ENCODE measurements at places on chromosomes 6 and 20. TPM values are rescaled to one million over a fixed set of nuclear protein-coding genes. Genes with fewer than 3 reads are reported as not detected.

- no peaks in the 10 kb centered on the region for H3K36me3 ChIP-seq
- no peaks in the 10 kb centered on the region for H3K27me3 ChIP-seq
- H3K4me3 ChIP-seq, result no peak overlapping the region
- no peak for DNase-seq
Observed at GRCh38 chr20:43723186-43723585, 3.6 kb downstream of the GTSF1L start.

- H3K27me3 ChIP-seq, result no peaks in the 10 kb centered on the region
- DNase-seq, result no peak
- H3K4me1 ChIP-seq, result no peaks in the 10 kb centered on the region
- no peak overlapping the region for H3K4me3 ChIP-seq
- H3K27ac ChIP-seq, result no peak overlapping the region
Observed at GRCh38 chr6:95094751-95095663, 482.3 kb upstream of the MANEA start.

DNA sequence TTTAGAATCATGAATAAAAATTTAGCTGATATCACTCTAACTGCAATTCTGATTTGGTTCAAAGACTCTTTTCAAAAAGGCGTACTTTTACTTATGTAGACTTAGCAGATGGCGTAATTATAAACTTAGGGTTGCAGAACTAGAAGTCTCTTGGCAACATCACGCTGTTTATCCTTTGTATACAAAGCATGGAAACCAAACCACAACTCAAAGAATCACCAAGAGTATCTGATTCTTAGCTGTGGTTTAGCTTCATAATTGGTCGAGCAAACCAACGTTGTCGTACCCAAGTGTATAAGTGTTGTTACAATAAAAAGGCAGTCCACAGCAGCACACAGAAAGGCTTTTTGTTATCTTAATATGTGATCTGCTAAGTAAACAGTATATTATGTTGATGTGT, 18.2 kb downstream of the STMND1 start:
- DNase-seq, result no peak
- no peak overlapping the region for H3K27ac ChIP-seq
- H3K4me1 ChIP-seq, result no peaks in the 10 kb centered on the region
- H3K36me3 ChIP-seq, result no peaks in the 10 kb centered on the region
- no peak overlapping the region for H3K4me3 ChIP-seq

Gene TCP11
- not detected for total RNA-seq

DNA sequence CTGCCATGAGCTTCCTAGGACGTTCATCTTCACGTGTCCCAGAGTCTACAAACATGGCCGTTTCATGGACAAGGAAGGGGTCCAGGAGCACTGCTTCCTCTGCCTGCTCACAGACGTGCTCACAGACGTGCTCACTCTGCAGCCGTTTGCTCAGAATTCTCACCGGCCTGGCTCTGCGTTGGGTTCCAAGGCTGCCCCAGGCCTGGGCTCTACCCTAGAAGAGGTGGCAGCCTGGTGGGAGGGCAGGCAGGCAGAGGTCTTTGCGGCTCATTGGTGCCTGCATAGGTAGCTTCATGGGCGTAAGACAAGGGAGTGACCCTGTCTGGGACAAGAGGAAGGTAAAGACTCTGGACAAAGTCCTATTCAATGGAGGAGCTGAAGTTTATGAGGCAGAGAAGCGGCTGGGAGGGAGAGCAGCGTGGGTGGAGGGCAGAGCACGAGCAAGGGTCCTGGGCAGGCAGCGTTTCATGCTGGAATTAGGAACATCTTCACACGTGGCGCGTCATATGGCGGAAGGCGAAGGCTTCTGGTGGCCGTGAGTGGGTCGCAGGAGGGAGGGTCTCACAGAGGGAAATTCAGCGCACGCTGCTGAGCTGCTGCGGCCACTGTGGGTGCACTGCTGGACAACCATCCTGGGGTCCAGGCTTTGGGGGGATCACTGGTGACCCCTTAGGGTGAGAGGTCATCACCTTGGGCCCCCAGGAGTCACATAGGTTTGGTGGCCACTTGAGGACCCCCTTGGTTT, 138.2 kb downstream of the PHACTR3 start:
- no peak overlapping the region for H3K4me3 ChIP-seq
- no peak for DNase-seq
- peaks cover 4% of the 10 kb centered on the region for H3K27me3 ChIP-seq
- H3K4me1 ChIP-seq, result no peaks in the 10 kb centered on the region
- no peaks in the 10 kb centered on the region for H3K36me3 ChIP-seq

Gene LIN28B
- total RNA-seq, result not detected

DNA sequence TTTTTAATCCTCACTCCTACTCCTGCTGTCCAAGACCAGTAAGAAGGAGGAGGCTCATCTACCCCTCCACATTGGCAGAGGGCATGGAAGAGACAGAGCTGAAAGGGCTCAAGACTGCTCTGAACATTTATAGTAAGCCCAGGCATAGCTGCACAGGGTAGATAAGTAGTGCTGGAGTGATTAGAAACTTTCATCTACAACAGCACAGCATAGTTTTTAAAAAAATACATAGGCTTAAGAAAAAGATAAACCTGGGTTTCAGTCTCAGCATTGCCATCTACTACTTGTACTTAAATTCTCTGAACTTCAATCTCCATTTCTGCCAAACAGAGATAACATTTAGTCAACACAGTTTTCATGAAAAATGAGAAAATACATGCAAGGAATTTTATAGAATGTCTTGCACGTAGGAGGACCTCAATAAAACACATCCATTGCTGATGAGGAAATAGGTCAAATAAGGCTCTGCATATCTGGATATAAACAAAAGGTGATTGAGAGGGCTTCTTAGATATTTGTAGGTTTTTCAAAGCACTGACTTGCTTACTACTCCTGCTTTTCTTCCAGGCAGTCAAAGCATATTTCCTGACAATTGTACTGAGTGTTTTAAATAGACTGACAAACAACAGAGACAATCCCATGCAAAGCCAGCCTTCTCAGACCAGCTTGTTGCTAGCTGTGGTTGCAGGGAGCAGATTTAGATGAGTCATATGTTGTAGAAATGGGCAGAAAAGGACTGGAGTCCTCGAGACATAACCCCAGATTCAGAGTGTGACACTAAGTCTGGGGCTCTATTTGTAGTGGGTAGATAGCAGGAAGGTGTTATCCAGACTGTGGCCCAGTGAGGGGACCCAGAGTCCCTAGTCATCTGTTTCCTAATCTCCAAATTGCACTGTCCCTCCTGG, 107.4 kb upstream of the TAB2 start:
- H3K4me1 ChIP-seq, result no peaks in the 10 kb centered on the region
- H3K36me3 ChIP-seq, result no peaks in the 10 kb centered on the region
- no peak overlapping the region for H3K4me3 ChIP-seq
- H3K27me3 ChIP-seq, result no peaks in the 10 kb centered on the region
- DNase-seq, result no peak
- peak overlapping the region; percentile 18 for H3K27ac ChIP-seq

Gene BIRC7
- total RNA-seq, result not detected

- DNase-seq, result no peak
- H3K4me3 ChIP-seq, result no peak overlapping the region
- no peaks in the 10 kb centered on the region for H3K27me3 ChIP-seq
- no peak overlapping the region for H3K27ac ChIP-seq
- no peaks in the 10 kb centered on the region for H3K4me1 ChIP-seq
Observed at GRCh38 chr6:139452148-139452876, 77.9 kb upstream of the CITED2 start.

DNA sequence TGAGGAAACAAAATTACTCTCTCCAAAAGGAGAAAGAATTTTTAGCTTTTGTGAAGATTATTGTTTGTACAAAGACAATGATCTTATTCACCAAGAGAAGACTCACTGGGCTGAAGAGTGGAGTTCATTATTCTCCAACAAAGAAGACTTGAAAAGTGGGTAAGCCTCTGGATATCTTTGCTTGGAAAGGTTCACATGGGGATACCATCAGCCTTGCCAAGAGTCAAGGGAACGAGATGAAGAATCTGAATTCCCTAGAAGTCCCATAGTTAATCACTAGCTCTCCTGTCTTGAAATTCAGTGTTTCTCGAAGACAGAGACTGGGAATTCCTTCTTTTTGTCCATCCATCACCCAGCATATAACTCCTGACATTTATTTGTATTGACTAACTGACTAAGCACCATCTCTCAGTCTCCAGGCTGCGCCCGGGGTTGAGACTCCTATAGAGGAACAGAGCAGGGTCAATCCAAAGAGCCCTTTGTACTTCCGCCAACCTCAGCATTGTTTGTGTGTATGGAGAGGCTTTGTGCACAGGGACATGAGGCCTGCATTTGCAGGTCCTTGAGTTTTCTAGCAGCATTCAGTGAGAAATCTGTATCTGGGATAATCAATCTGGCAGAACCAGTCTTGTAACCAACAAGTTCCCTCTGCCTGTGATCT, 461.9 kb downstream of the KIF16B start:
- H3K36me3 ChIP-seq, result no peaks in the 10 kb centered on the region
- no peaks in the 10 kb centered on the region for H3K27me3 ChIP-seq
- no peaks in the 10 kb centered on the region for H3K4me1 ChIP-seq
- DNase-seq, result no peak
- no peak overlapping the region for H3K4me3 ChIP-seq

DNA sequence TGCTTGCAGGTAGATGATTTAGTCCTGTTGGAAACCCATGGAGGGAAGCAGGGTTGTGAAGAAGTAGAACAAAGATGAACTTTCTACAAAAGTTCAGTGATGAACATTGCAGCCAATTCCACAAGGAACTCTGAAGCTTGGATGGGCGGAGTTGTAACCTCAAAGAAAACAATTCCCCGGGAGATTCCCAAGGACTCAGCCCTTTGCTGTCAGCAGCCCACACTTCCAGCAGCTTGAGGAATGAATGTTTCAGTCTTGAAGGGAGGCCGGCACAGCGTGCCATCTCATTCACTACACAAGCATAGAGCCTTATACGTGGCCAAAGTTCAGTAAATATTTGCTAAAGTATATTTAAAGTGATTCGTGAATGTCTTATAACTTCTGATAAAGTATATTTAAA, 269.4 kb downstream of the NKAIN2 start:
- H3K27ac ChIP-seq, result no peak overlapping the region
- H3K4me3 ChIP-seq, result no peak overlapping the region
- H3K36me3 ChIP-seq, result no peaks in the 10 kb centered on the region
- H3K27me3 ChIP-seq, result no peaks in the 10 kb centered on the region
- DNase-seq, result no peak
- no peaks in the 10 kb centered on the region for H3K4me1 ChIP-seq

Gene SHLD1
- 2.7 TPM for total RNA-seq

Gene SMOC2
- 32.7 TPM for total RNA-seq

DNA sequence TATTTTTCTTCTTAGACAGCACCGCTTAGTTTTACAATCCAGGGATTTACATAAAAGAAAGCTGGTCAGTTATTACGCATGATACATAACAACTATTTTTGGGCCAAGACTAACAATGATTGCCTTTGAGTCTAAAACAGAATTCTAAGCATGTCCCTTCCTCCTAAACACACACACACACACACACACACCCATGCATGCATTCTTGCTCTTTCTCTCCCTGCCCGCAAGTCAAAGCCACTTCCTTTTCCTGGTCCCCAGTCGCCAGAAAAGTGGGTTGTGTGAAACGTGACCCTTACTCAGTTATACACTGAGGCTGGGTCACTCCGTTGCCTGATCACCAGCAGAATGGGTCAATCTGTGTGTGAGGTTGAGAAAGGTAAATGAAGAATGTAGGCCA, 31.4 kb downstream of the FYN start:
- no peaks in the 10 kb centered on the region for H3K36me3 ChIP-seq
- peak; percentile 80 for DNase-seq

GRCh38 chr6:50842446-50842845, 23.8 kb downstream of the TFAP2B start:
- no peak overlapping the region for H3K27ac ChIP-seq
- H3K4me3 ChIP-seq, result no peak overlapping the region
- H3K36me3 ChIP-seq, result no peaks in the 10 kb centered on the region
- H3K4me1 ChIP-seq, result no peaks in the 10 kb centered on the region
- H3K27me3 ChIP-seq, result peaks cover 35% of the 10 kb centered on the region
- DNase-seq, result no peak

GRCh38 chr6:5172041-5172653, 87.0 kb downstream of the PPP1R3G start:
- no peaks in the 10 kb centered on the region for H3K27me3 ChIP-seq
- H3K27ac ChIP-seq, result no peak overlapping the region
- no peaks in the 10 kb centered on the region for H3K36me3 ChIP-seq
- DNase-seq, result no peak
- no peak overlapping the region for H3K4me3 ChIP-seq
- H3K4me1 ChIP-seq, result peaks cover 6% of the 10 kb centered on the region

GRCh38 chr20:11544029-11544678, 373.5 kb upstream of the BTBD3 start:
- no peaks in the 10 kb centered on the region for H3K27me3 ChIP-seq
- no peak overlapping the region for H3K4me3 ChIP-seq
- no peak overlapping the region for H3K27ac ChIP-seq
- no peaks in the 10 kb centered on the region for H3K36me3 ChIP-seq

DNA sequence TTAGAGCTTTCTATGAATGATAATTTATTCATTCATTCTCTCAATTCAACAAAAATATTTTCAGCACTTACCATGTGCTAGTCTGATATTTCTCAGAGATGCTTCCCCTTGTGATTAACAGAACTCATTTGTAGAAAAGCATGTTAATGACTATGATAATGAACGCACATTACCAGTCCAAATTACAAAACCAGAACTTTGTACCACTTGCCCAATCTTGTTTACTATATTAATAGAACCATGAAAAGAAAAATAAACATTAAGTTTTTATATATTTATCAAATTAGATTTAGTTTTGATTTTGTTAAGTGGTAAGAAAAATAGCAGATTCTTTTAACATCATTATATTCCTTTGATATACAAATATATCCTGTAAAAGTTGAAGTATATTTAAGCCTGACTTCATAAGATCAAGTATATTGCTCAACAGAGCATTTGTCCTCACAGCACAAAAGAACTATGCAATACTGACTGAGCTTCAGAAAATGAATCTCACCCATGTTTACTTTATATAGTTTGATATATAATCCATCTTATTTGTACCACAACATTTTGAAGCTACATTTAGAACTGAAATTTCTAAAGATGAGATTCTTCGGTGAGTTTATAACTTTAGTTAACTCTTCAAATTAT, 48.9 kb downstream of the TMEM244 start:
- H3K27me3 ChIP-seq, result no peaks in the 10 kb centered on the region
- H3K36me3 ChIP-seq, result no peaks in the 10 kb centered on the region
- no peaks in the 10 kb centered on the region for H3K4me1 ChIP-seq

GRCh38 chr6:100232781-100233573, 231.7 kb downstream of the SIM1 start:
- no peak overlapping the region for H3K27ac ChIP-seq
- no peak for DNase-seq
- H3K27me3 ChIP-seq, result no peaks in the 10 kb centered on the region
- no peak overlapping the region for H3K4me3 ChIP-seq
- H3K4me1 ChIP-seq, result peaks cover 12% of the 10 kb centered on the region
- H3K36me3 ChIP-seq, result no peaks in the 10 kb centered on the region

Data from stomach (tissue), 19 donors.